Thyroid gland (tissue), 4 donors: ENCODE measurements at places on chromosomes 4 and X. TPM values are rescaled to one million over a fixed set of nuclear protein-coding genes. Genes with fewer than 3 reads are reported as not detected.
A peak's percentile ranks its signal among the peaks of the same experiment; 100 is the strongest.

PAGE2 gene
- not detected for total RNA-seq

AP1AR gene
- 20.4 TPM for total RNA-seq

CTPS2 gene
- 15.9 TPM for total RNA-seq

MYOZ2 gene
- total RNA-seq, result not detected

NRK gene
- total RNA-seq, result 0.67 TPM

SSX2 gene
- total RNA-seq, result not detected

CCDC120 gene
- total RNA-seq, result 14.4 TPM

DNA sequence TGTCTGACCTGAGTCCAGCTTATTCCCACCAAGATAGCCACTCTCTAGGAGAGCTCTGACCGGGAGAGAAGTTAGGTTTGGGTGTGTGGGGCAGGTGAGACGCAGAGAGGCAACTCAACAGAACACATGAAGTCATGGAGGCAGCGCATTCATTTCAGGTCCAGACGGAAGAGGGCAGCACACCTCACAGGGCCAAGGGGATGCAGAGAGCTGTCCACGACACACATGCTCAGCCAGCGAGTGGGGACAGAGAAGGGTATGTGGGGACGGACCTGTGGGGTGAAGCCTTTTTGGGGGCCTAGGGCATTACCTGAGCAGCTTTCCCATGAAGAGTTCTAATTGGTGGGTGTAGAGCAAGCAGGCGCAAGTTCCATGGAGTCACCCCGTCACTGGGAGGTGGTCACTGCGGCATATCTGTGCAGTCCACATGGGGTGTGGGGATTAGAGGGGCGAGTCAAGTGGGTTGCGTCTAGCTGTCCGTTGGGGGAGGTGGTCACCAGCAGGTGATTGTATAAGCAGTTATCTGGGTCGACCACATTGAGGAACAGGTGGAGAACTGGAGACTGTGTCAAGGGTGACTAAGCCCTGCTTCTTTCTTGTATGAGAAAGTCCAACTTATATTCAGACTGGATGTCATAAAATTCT lies 24.3 kb upstream of the UXT start:
- H3K4me3 ChIP-seq, result no peak overlapping the region
- H3K27me3 ChIP-seq, result no peaks in the 10 kb centered on the region
- no peak overlapping the region for H3K27ac ChIP-seq
- no peaks in the 10 kb centered on the region for H3K4me1 ChIP-seq
- DNase-seq, result no peak

GRCh38 chrX:39714471-39714870 lies 383.3 kb downstream of the BCOR start:
- H3K4me1 ChIP-seq, result peaks cover 8% of the 10 kb centered on the region
- no peak for DNase-seq
- H3K27ac ChIP-seq, result no peak overlapping the region
- H3K4me3 ChIP-seq, result no peak overlapping the region
- H3K36me3 ChIP-seq, result no peaks in the 10 kb centered on the region

- no peaks in the 10 kb centered on the region for H3K4me1 ChIP-seq
- no peaks in the 10 kb centered on the region for H3K36me3 ChIP-seq
- H3K27me3 ChIP-seq, result no peaks in the 10 kb centered on the region
- H3K27ac ChIP-seq, result no peak overlapping the region
Observed at GRCh38 chrX:17027931-17028330, 81.5 kb downstream of the REPS2 start.

DNA sequence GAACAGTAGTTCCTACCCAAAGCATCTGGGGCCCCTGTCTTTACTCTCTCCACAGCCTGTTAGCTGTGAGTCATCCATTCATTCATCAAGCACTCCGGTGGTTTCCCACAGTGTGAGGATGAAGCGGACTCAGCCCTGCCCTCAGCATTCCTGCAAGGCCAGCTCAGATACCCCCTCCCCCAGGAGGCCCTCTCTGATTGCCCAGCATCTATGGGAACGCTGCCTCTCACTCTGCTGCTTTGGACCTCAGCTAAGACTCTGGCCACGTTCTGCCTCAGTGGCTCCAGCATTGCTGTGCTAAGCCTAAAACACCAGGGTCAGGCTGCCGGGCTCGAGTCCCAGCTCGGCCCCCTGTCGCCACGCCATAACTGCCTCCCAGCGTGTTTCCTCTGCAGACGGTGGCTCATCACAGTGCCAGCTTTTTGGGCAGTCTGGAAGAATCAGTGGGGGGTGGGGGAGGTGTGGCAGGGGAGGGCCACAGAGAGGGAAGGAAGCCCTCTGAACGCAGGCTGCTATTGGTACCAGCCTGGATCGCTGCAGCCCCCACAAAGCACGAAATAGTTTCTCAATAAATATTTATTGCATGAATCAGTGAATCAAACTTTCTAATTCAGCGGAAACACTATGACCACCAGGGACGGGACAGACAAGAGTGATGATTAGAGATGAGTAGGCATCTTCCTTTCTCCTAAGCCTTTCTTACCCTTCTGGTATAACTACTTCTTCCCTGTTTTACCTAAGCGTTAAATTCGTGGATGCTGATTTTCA lies 74.4 kb downstream of the SORCS2 start:
- no peak overlapping the region for H3K27ac ChIP-seq
- H3K36me3 ChIP-seq, result no peaks in the 10 kb centered on the region
- no peaks in the 10 kb centered on the region for H3K4me1 ChIP-seq
- H3K27me3 ChIP-seq, result no peaks in the 10 kb centered on the region
- no peak for DNase-seq

GRCh38 chr4:75004755-75005668 lies 72.1 kb downstream of the PARM1 start:
- peak; percentile 80 for DNase-seq
- no peaks in the 10 kb centered on the region for H3K36me3 ChIP-seq
- no peak overlapping the region for H3K4me3 ChIP-seq
- H3K27me3 ChIP-seq, result no peaks in the 10 kb centered on the region

- H3K27me3 ChIP-seq, result no peaks in the 10 kb centered on the region
- no peak overlapping the region for H3K4me3 ChIP-seq
- no peaks in the 10 kb centered on the region for H3K36me3 ChIP-seq
- no peak for DNase-seq
Observed at GRCh38 chrX:63402106-63402505, 51.0 kb upstream of the SPIN4 start.

DNA sequence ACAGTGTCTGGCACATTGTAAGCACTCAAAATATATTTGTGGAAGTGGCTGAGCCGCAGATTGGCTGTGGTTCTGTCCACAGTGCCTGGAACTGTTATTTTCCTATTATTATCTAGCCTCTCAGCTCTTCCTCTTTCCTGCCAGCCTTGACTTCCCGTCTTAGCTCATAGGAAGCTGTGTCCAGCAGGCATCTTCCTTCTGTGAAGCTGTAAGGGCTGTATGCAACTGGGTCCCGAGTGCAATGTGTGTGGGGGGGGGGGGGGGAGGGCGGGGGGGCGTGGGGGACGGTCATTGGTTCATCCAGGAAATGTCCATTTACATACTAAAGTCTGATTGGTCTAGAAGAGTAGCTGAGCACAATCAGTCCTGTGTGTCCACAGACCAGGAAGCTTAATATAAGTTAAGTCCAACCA lies 210.7 kb downstream of the PDGFRA start:
- H3K36me3 ChIP-seq, result no peaks in the 10 kb centered on the region
- H3K4me3 ChIP-seq, result no peak overlapping the region
- DNase-seq, result peak; percentile 5
- H3K27me3 ChIP-seq, result no peaks in the 10 kb centered on the region
- no peak overlapping the region for H3K27ac ChIP-seq

- no peaks in the 10 kb centered on the region for H3K27me3 ChIP-seq
- no peak overlapping the region for H3K4me3 ChIP-seq
- H3K36me3 ChIP-seq, result no peaks in the 10 kb centered on the region
- no peak for DNase-seq
Observed at GRCh38 chrX:8906299-8906938, 105.2 kb upstream of the FAM9A start.

- H3K4me1 ChIP-seq, result no peaks in the 10 kb centered on the region
- no peak overlapping the region for H3K4me3 ChIP-seq
- H3K27me3 ChIP-seq, result no peaks in the 10 kb centered on the region
- no peak overlapping the region for H3K27ac ChIP-seq
- no peaks in the 10 kb centered on the region for H3K36me3 ChIP-seq
- no peak for DNase-seq
Observed at GRCh38 chr4:153643406-153644383, 40.4 kb upstream of the TLR2 start.

- no peaks in the 10 kb centered on the region for H3K27me3 ChIP-seq
- no peak for DNase-seq
- H3K36me3 ChIP-seq, result no peaks in the 10 kb centered on the region
Observed at GRCh38 chr4:174358410-174358809, 74.7 kb downstream of the CEP44 start.

GRCh38 chr4:73727685-73728084 lies 12.7 kb upstream of the CXCL8 start:
- peak; percentile 6 for DNase-seq
- H3K27me3 ChIP-seq, result no peaks in the 10 kb centered on the region
- peaks cover 18% of the 10 kb centered on the region for H3K4me1 ChIP-seq
- H3K4me3 ChIP-seq, result no peak overlapping the region
- no peaks in the 10 kb centered on the region for H3K36me3 ChIP-seq

GRCh38 chr4:42361456-42361855 lies 35.8 kb upstream of the SHISA3 start:
- no peaks in the 10 kb centered on the region for H3K36me3 ChIP-seq
- no peak overlapping the region for H3K4me3 ChIP-seq
- H3K27me3 ChIP-seq, result no peaks in the 10 kb centered on the region
- H3K4me1 ChIP-seq, result no peaks in the 10 kb centered on the region

- DNase-seq, result no peak
- H3K27me3 ChIP-seq, result no peaks in the 10 kb centered on the region
- H3K36me3 ChIP-seq, result no peaks in the 10 kb centered on the region
Observed at GRCh38 chr4:54727346-54727745, 69.6 kb downstream of the KIT start.

DNA sequence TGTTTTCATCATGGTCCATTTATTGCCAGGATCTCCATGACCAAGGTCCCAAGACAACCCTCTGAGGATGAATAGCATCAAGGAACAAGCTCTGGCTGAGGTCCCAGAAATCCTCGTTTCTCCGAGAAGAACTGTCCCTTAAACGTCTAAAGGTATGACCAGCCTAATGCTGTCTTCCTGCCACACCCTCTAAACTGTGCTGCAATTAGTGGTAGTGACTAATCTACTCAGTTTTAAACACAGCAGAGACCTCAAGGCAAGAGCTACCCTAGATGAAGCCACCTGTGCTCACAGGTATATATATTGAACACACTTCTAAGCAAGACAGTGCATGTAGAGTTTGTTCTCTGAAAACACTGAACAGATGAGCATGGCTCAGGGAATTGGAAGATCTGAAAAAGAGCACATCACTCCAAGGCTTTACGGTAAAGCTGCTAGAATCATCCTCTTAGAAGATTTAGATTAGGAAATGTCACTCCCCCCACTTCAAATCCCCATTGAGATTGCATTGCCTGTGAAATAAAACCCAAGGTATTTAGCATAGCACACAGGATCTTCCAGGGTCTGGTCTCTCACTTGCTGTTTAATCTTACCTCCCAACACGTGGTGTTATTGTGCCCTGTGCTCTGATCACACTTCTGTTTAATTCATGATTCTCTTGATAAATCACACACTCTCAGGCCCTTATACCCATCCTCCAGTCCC lies 173.9 kb upstream of the VCX3A start:
- DNase-seq, result no peak
- no peaks in the 10 kb centered on the region for H3K36me3 ChIP-seq
- no peaks in the 10 kb centered on the region for H3K4me1 ChIP-seq
- no peak overlapping the region for H3K27ac ChIP-seq

DNA sequence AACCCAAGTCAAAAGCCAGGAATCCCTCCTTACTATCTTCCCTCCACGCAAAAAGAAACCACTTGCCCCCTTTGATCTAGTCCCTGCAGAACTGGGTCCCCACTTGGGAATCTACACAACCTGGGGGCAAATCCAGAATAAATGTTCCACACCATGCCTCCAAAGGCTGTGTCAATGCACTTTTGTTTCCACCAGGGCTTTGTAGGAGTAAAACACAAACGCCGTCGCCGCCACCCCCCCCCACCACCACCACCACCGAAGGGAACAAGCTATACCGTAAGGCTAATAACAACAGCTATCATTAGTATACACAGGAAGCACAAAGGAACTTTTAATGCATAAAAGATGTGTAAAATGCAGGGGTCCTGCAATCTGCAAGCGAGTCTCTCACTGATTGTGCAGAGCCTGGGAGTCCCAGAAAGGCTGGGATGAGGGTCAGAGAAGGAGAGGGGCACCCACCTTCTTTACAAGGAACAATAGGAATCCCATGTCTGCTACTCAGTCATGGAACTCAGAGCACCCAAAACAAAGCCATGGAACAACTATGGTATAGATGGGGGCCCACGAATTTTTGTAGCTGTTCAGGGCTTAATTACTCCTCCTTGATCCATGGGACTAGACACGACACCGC lies 13.2 kb downstream of the BCOR start:
- peaks cover 25% of the 10 kb centered on the region for H3K4me1 ChIP-seq
- no peaks in the 10 kb centered on the region for H3K27me3 ChIP-seq
- H3K36me3 ChIP-seq, result no peaks in the 10 kb centered on the region

DNA sequence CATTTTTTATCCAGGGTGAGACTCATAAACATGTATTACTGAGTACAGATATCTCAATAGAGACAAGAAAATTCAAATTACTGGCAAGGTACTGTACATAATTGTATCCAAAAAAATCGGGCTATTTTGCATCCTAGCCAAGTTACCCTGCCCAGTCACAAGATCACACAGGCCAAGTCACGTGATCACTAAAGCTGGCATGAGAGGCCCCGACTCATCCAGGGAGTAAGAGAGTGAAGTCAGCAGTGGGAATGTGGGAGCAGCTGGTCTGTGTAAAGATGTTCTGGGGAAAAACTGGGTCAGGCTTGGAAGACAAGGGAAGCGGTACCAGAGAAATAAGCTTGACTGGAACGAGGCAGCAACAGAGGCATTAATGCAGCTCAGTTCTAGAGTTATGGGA lies 119.3 kb upstream of the STS start:
- H3K4me3 ChIP-seq, result no peak overlapping the region
- no peaks in the 10 kb centered on the region for H3K27me3 ChIP-seq
- no peaks in the 10 kb centered on the region for H3K36me3 ChIP-seq
- no peak for DNase-seq

DNA sequence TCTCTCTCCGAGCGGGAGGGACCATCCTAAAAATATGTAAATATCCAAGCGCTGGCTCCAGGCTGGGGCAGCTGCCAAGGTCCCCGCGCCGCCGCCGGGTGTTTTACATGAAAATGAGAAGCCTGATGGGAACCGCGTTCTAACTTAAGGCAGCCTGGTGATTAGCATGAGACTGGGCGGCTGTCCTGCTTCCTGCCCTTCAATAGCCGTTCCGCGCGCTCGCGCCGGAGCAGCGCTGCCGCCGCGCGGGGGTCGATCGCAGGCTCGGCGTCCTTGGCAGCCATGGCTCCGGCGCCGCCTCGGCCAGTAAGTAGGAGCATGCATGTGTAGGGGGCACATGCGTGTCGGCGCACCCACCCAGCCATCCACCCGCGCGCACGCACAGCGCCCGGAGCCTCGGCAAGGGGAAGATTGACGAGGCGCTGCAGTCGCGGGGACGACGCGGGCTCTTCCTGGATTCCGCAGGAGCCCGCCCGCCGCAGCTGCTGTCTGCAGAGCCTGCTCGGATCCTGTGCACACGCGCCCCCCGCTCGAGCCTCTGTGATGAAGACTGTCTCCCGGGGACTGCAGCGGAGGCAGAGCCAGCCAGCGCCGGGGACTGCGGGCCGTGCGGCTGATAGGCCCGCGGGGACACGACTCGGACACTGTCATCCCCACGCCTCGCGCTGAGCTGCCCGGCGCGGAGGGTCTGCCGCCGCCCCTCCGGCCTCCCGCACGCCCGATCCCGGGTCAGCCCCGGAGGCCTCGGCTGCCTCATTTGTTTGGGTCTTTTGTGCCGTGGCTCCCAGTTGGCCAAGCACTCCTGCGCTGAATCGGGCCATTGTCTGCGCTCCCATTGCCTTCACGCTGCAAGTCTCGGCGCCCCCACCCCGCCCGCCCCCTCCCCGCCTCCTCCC lies 734 bp downstream of the STOX2 start:
- H3K27me3 ChIP-seq, result no peaks in the 10 kb centered on the region
- peaks cover 14% of the 10 kb centered on the region for H3K4me1 ChIP-seq
- H3K27ac ChIP-seq, result peak overlapping the region; percentile 39
- peak overlapping the region; percentile 46 for H3K4me3 ChIP-seq
- no peaks in the 10 kb centered on the region for H3K36me3 ChIP-seq
